Activated CD8-positive, alpha-beta T cell treated with anti-CD3 and anti-CD28 coated beads, Interleukin-2, amount 10 ng/mL, durations not matched to agents 7 days and 5 days (primary cell): ENCODE measurements at places on chromosomes 12 and 14.

GRCh38 chr12:24815114-24815423 lies 133.8 kb downstream of the BCAT1 start:
- H3K27ac ChIP-seq: peak overlapping the region; percentile 81
- H3K4me3 ChIP-seq: peak overlapping the region; percentile 76
- DNase-seq: no peak
- H3K27me3 ChIP-seq: no peaks in the 10 kb centered on the region
- peaks cover 8% of the 10 kb centered on the region for H3K36me3 ChIP-seq
- H3K4me1 ChIP-seq: peaks cover 19% of the 10 kb centered on the region

GRCh38 chr14:100439781-100440180 lies 116.6 kb downstream of the SLC25A47 start:
- no peak for DNase-seq
- H3K4me1 ChIP-seq: peaks cover 17% of the 10 kb centered on the region
- H3K27ac ChIP-seq: no peak overlapping the region
- no peaks in the 10 kb centered on the region for H3K27me3 ChIP-seq
- H3K4me3 ChIP-seq: no peak overlapping the region

GRCh38 chr12:15689751-15690191 lies 99.4 kb downstream of the EPS8 start:
- H3K36me3 ChIP-seq: no peaks in the 10 kb centered on the region
- no peak for DNase-seq
- H3K4me1 ChIP-seq: peaks cover 4% of the 10 kb centered on the region
- no peak overlapping the region for H3K27ac ChIP-seq
- peaks cover 27% of the 10 kb centered on the region for H3K27me3 ChIP-seq
- no peak overlapping the region for H3K4me3 ChIP-seq

- H3K4me1 ChIP-seq: peaks cover 9% of the 10 kb centered on the region
- no peak overlapping the region for H3K27ac ChIP-seq
- peaks cover 17% of the 10 kb centered on the region for H3K27me3 ChIP-seq
- no peaks in the 10 kb centered on the region for H3K36me3 ChIP-seq
- DNase-seq: no peak
Observed at GRCh38 chr12:109711596-109712461, 1.8 kb upstream of the FAM222A start.

DNA sequence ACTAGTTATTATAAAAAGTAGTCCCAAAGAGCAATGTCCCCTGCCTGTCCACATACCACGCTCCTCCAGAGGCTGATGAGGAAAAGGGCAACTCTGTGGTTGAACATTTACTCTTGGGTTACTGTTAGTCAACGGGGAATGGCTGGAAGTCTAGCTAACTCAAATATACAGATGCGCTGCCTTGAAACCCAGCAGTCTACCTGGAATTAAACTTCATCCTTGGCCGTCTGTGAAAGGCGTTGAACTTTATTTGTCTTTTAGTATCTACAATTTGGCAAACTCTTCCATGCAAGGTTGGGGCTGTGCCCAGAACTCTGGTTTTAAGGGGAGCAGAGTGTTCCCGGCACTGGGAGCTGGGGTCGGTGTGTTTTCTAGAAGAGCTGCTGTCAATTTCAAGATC lies 3.9 kb upstream of the MEG3 start:
- H3K27me3 ChIP-seq: peaks cover 35% of the 10 kb centered on the region
- H3K4me1 ChIP-seq: peaks cover 6% of the 10 kb centered on the region
- no peak overlapping the region for H3K27ac ChIP-seq

DNA sequence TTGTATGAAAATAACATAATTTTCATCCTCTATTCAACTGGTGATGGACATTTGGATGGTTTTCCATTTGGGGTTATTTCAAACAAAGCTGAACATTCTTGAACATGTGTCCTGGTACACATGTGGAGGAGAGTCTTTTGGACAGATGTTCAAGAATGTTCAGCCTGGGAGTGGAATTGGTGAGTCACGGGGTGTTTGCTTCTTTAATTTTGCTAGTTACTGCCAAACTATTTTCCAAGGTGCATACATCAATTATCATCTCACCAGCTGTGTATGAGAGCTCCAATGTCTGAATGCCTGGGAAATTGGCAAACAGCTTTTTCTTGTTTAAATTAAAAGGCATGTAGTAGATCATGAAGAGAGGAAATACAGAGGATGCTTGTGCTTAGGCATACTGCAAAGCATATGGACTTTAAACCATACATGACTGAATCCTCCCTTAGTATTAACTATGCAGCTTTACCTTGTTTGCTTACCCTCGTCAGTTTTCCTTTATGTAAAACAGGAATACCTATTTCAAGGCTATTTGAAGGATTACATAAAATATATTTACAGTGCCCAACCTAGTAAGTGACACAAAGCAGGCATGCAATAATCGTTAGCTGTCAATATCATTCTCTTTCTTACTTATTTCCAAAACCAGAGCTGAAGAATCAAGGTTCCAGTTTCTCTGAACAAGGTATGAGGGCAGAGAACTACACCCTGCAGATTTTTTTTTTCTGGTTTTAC lies 152.1 kb downstream of the ITPR2 start:
- H3K4me3 ChIP-seq: no peak overlapping the region
- no peak overlapping the region for H3K27ac ChIP-seq
- H3K36me3 ChIP-seq: peaks cover 10% of the 10 kb centered on the region
- DNase-seq: no peak
- no peaks in the 10 kb centered on the region for H3K4me1 ChIP-seq

GRCh38 chr14:55913324-55914025 lies 204.7 kb upstream of the PELI2 start:
- H3K4me3 ChIP-seq: no peak overlapping the region
- H3K36me3 ChIP-seq: no peaks in the 10 kb centered on the region
- no peak overlapping the region for H3K27ac ChIP-seq
- H3K27me3 ChIP-seq: peaks cover 13% of the 10 kb centered on the region

- H3K4me3 ChIP-seq: no peak overlapping the region
- no peak for DNase-seq
- peak overlapping the region; percentile 3 for H3K27ac ChIP-seq
- no peaks in the 10 kb centered on the region for H3K27me3 ChIP-seq
- peaks cover 8% of the 10 kb centered on the region for H3K4me1 ChIP-seq
Observed at GRCh38 chr14:103597623-103598377, 31.2 kb upstream of the KLC1 start.

GRCh38 chr12:21526721-21527345 lies 737 bp downstream of the SPX start:
- peaks cover 4% of the 10 kb centered on the region for H3K4me1 ChIP-seq
- peak overlapping the region; percentile 46 for H3K4me3 ChIP-seq
- H3K27ac ChIP-seq: no peak overlapping the region
- H3K27me3 ChIP-seq: peaks cover 44% of the 10 kb centered on the region
- DNase-seq: no peak
- H3K36me3 ChIP-seq: no peaks in the 10 kb centered on the region

- H3K36me3 ChIP-seq: no peaks in the 10 kb centered on the region
- no peaks in the 10 kb centered on the region for H3K27me3 ChIP-seq
- H3K27ac ChIP-seq: no peak overlapping the region
- no peaks in the 10 kb centered on the region for H3K4me1 ChIP-seq
Observed at GRCh38 chr14:79861111-79861510, 350.2 kb downstream of the DIO2 start.

DNA sequence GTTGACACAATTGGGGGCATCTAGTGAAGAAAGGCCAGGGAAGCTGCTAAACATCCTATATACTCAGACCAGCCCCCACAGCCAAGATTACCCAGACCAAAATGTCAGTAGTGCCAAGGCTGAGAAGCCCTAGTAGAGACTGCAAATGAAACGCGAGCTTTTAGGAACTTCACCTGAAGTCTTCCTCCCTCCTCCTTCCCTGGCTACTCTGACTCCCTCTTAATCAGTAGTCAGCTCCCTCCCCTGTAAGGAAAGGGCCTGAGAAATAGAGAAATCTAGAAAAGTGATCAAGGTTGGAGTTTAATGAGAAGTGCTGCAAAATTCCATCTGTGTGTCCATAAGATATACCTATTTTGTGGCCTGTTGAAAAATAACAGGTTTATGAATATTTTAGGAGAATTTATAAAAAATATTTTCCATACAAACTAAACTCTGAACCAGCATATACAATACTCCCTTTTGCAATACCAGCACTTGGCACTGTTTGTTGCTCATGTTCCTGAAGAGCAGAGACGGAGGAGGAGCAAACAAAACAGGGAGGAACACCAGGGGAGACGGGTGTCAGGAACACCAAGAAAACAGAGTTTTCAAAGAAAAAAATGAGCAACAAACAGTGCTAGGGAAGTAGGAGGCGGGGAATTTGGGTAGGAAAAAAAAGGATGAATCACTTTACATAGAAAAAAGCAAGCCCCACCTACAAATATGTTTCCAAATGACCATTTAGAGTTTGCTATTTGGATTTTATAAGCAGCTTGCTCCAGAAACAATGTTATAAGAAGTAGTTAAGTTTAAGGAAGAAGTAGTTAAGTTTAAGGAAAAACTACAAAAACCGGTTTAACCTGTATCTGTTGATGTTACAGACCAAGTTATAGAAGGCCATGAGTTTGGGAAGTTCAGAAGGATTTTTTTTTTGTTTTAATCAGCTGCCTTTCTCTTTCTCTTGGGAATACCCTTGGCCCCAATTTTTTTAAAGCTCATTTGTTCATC lies 282.1 kb upstream of the GRIP1 start:
- no peak for DNase-seq
- peaks cover 12% of the 10 kb centered on the region for H3K27me3 ChIP-seq
- peaks cover 24% of the 10 kb centered on the region for H3K4me1 ChIP-seq
- H3K36me3 ChIP-seq: no peaks in the 10 kb centered on the region
- no peak overlapping the region for H3K27ac ChIP-seq
- H3K4me3 ChIP-seq: no peak overlapping the region

- no peak overlapping the region for H3K27ac ChIP-seq
- DNase-seq: no peak
- no peaks in the 10 kb centered on the region for H3K27me3 ChIP-seq
- H3K4me1 ChIP-seq: no peaks in the 10 kb centered on the region
- no peak overlapping the region for H3K4me3 ChIP-seq
Observed at GRCh38 chr14:46384611-46385010, 267.0 kb downstream of the RPL10L start.

DNA sequence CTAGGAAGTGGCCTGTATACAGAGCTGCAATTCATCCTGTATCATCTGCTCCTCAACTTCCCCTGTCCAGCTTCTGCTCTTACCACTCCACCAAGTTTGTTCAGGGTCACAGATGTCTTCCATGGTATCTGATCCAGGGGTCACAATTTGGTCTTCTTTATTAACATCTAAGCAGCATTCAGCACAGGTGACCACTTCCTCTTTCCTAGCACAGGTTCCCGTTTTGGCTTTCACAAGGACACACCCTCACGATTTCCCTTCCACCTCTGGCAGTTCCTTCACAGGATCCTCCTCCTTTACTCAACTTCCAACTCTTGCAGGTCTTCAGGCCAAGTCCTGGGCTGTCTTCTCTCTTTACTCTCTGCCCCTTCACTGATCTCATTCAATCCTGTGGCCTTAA lies 93.6 kb downstream of the TTC7B start:
- DNase-seq: no peak
- no peak overlapping the region for H3K4me3 ChIP-seq
- H3K4me1 ChIP-seq: no peaks in the 10 kb centered on the region
- H3K27ac ChIP-seq: no peak overlapping the region

DNA sequence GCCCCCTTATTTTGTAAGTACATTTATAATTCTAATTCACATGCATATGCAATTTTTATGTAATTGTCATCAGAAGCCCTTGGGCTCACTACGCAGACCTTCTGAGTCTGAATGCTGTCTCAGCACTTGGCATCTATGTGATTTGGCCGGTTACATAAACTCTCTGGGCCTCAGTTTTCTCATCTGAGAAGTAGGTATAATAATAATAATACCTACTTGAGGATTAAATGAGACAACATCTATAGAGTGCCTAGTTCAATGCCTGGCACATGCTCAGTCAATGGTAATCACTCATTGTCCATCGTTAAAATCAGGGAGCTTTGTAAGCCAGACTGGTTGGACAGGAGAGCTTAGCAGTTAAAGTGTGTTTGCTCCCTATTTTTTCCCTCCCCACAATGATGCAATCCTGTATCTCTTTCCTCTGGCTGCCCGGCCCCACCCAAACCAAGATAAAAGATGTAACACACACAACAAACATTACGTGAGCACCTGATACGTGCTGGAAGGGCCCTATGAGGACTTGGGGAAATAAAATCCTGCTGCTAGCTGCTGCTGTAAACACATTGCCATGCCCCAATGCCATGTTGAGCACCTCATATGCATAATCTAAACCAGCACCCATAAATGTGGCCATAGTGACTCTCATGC lies 235.0 kb downstream of the CRADD start:
- H3K4me3 ChIP-seq: no peak overlapping the region
- H3K27me3 ChIP-seq: peaks cover 5% of the 10 kb centered on the region
- no peak overlapping the region for H3K27ac ChIP-seq
- H3K4me1 ChIP-seq: no peaks in the 10 kb centered on the region

DNA sequence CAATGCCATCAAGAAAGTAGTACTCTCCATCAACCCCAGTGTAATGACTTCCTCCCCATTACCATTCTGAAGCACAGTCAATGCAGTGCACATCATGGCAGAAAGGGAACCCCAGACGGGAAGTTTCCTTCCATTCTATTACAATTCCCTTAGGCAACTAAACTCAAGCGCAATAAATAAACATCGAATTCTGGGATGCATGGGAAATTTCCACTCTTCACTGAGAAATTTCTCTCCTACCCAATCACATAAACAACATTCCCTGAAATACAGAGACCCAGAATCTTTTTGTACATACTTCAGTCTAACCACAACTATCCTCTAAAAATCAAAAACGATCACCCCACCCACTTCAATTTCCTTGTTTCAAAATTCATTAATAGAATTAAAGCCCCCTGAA lies 20.0 kb downstream of the SARNP start:
- DNase-seq: no peak
- peaks cover 12% of the 10 kb centered on the region for H3K4me1 ChIP-seq
- H3K27me3 ChIP-seq: no peaks in the 10 kb centered on the region
- H3K36me3 ChIP-seq: peaks cover 59% of the 10 kb centered on the region
- H3K4me3 ChIP-seq: no peak overlapping the region

GRCh38 chr12:30448038-30448437 lies 247.6 kb downstream of the IPO8 start:
- no peaks in the 10 kb centered on the region for H3K27me3 ChIP-seq
- no peak overlapping the region for H3K27ac ChIP-seq
- H3K36me3 ChIP-seq: no peaks in the 10 kb centered on the region
- no peaks in the 10 kb centered on the region for H3K4me1 ChIP-seq
- H3K4me3 ChIP-seq: no peak overlapping the region
- no peak for DNase-seq

- no peak overlapping the region for H3K27ac ChIP-seq
- no peak for DNase-seq
- no peak overlapping the region for H3K4me3 ChIP-seq
- no peaks in the 10 kb centered on the region for H3K36me3 ChIP-seq
- H3K27me3 ChIP-seq: no peaks in the 10 kb centered on the region
Observed at GRCh38 chr12:28884904-28885679, 264.0 kb upstream of the FAR2 start.

DNA sequence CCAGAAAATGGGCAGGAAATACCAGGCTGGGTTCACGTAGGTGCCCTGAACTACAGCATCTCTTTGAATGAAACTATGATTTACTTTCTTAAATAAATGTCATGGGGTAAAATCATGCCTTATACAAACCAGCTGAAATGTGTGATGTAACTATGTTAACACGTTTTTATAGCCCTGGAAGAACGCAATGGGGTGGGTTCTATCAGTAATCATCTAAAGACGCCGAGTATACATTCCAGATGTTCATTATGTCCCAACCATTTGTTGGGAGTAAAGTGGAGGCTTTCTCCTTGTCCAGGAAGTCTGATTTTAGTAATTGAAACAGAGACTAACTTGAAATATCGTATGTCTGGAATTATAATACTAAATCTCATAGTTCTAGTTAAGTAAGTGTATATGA lies 16.2 kb upstream of the IGF1 start:
- H3K27me3 ChIP-seq: peaks cover 22% of the 10 kb centered on the region
- no peak overlapping the region for H3K4me3 ChIP-seq
- H3K27ac ChIP-seq: no peak overlapping the region
- H3K36me3 ChIP-seq: no peaks in the 10 kb centered on the region
